AG08395 (cell line): ENCODE measurements at places on chromosomes 13 and 19.

DNA sequence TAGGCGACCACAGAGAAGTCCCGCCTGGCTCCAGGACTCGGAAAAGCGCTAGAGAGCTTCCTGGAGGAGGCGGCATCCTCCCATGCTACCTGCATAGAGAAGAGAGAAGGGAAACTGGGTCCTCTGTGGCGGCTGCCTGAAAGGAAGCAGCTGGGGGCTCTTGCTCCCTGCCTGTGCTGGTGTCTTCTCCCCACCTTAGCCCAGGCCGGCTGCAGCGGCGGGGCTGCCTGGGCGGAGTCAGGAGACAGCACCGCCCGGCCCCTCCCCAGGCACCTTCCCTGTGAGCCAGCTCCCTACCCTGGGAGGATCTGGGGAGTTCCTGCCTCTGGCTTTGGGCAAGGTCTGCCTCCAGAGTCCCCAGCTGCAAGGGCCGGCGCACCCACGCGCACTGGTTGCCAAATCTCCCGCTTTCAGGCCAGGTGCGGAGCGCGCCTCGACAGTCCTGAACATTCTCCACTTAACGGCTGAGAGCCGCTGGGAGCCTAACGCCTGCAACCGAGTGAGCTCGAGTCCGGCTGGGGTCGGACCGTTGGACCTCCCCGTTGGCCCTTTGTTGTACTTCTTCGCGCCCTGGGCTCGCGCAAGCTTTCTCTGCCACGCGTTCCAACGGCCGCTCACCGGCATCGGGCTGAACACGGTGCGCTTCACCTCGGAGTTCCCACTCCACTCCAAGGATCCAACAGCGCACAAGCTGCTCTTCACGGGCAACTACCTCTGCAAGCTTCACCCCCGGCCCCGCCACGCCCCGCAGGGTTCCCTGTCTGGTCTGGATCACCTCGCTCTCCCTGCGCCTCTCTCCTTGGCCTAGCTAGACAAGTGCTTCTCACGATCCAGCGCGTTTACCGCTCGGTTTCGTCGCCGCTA is 21.8 kb upstream of the ZNF30 start:
- DNase-seq, result no peak

- no peak for DNase-seq
Measured at GRCh38 chr19:5152013-5152763, 183.3 kb downstream of the KDM4B start.

DNA sequence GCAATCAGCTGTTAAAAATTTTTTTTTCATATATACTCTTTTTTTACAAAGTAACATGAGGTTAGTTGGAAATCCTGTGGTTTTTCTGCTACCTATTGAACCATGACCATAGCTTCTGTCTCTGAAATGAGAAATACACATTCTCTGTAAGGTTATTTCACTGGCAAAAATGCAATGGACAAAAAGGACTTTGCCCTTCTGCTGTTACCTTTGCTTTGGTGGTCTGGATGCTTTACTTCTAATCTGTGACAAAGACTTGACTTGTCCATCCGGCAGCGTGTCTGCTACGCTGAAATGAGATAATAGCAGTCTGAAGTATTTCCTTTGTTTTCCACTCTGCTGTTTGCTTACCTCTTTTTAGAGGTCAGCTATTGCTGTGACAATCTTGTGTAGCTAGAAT is 412.8 kb downstream of the SLITRK6 start:
- no peak for DNase-seq

DNA sequence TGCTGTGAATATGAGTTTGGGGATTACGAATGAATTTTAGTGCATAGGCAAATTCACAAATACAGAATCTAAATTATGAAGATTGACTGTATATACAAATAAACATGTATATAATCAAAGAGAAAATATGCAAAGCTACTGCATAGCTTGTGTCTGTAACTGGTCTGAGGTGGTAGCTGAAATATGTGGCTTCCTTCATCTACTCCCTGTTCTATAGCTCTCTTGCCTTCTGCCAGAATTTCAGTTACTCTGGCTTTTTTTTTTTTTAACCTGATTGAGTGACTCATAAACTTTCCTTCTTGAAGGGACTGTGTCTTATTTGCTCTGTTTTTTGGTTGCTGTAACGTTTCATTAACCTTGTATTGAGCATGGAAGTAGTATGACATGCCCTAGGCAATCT is 26.6 kb downstream of the DNAJC3 start:
- peak; percentile 10 for DNase-seq

GRCh38 chr19:9877780-9878510 is 42.8 kb downstream of the PIN1 start:
- DNase-seq, result no peak

DNA sequence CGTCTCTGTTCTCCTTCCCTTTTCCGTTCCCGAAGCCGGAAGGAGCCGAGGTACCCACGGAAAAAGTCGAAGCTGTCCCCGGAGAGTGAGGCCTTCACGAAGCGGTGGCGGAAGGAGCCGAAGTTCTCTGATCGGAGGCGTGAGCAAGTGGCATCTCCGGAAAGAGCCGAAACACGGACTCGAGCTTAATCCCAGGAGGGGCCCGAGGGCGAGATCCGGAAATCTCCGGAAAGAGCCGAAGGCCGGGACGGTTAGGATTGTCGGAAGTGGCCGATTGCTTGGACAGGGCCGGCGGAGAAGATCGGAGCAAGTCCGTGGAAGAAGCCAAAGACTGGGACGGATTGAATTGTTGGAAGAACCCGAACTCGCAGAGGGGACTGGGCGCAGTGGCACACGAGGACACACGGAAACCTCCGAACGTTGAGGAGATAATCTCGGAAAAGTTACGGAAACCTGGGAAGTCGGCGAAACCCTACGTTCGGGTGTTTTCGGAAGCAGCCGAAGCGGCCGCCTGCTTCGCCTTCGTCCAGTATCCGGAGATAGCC is 440 bp upstream of the U2AF2 start:
- DNase-seq, result peak; percentile 94

DNA sequence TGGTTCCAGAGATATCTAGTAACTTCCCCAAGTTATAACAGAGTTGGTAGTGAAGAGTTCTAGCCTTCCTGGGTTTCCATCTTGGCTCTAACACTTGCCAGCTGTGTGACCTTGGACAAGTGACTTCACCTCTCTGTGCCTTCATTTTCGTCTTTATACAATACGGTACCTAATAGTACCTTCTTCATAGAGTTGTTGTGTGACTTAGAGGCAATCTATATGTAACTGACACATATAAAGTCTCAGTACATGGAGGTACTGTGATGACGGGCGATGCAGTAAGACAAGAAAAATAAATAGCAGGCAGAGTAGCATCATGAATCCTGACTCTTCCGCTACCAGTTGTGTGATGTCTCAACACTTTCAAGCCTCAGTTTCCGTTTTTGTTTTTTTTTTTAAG is 8.0 kb upstream of the CLASRP start:
- DNase-seq, result no peak

- DNase-seq, result no peak
Measured at GRCh38 chr13:88429862-88430261, 758.7 kb downstream of the SLITRK5 start.

DNA sequence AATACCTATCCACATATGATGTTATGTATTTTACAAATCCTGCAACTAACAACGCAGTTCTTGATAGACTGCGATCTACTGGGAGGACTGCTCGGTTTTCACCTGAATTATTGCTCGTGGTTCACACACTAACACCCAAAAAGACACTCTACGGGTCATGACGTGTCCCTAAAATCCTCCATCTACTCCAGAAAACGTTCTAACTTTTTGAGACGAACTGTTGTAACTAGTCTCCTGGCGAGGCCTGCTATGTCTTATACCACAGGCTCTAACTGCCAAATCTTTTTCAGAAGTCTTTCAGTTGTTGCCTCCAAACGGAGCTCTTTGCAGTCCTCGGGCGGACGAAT is 108.2 kb downstream of the KCNRG start:
- no peak for DNase-seq

- DNase-seq, result no peak
Measured at GRCh38 chr19:6465006-6465405, 935 bp downstream of the CRB3 start.

- no peak for DNase-seq
Measured at GRCh38 chr19:52622261-52622660, 15.9 kb downstream of the ZNF83 start.

DNA sequence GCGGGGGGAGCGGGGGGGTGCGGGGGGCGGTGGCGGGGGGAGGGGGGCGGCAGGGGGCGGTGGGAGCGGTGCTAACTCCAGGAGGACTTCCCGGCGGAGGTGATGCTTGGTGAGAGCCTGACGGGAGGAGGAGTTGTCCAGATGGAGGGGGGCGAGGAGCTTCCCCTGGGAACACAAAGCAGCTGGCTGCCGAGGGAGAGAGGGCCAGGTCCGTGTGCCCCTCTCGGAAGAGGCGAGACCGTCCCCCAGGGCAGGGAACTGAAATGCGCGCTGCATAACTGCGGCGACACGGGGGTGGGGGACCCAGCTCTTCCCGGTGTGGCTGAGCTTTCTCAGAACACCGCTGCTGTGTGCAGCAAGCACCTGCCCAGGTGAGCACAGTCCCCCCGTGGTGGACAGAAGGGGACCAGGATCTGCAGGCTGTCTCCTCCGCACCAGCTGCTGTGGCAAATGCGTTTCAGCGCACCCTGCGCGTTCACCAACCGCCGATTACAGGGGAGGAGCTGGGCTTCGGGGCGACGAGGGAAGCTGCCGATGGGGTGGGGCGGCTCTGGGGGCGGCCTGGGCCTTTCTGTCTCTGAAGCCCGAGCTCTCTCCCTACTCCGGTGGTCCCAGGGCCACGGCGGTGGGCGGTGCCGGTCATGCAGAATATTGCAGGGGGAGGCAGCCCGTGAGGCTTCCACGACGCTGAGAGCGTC is 54.7 kb upstream of the F7 start:
- DNase-seq, result no peak

- no peak for DNase-seq
Measured at GRCh38 chr13:75766636-75767035, 130.5 kb downstream of the LMO7 start.

DNA sequence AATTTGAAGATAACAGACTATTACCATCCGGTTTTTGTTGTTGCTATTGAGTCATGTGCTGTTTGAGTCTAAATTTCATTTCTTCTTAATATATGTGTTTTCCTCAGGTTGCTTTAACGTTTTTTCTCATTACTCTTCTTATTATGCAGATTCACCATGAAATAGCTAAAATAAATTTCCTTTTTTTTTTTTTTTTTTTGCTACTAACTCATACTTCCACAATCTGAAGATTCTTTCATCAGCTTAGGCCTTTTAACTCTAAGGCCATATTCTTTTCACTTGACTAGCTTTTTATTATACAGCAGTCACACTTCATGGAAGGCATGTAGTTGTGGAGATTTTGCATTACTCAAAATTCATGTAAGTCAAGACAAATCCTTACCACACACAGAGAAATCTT is 23.9 kb upstream of the RCBTB2 start:
- no peak for DNase-seq

- DNase-seq, result peak; percentile 57
Measured at GRCh38 chr19:1862424-1863327, 703 bp downstream of the KLF16 start.

GRCh38 chr13:95710313-95710712 is 33.4 kb downstream of the DNAJC3 start:
- DNase-seq, result peak; percentile 41
